ENCODE measurements at places on chromosomes 6 and 20. TPM values are rescaled to one million over a fixed set of nuclear protein-coding genes. Genes with fewer than 3 reads are reported as not detected.

DNA sequence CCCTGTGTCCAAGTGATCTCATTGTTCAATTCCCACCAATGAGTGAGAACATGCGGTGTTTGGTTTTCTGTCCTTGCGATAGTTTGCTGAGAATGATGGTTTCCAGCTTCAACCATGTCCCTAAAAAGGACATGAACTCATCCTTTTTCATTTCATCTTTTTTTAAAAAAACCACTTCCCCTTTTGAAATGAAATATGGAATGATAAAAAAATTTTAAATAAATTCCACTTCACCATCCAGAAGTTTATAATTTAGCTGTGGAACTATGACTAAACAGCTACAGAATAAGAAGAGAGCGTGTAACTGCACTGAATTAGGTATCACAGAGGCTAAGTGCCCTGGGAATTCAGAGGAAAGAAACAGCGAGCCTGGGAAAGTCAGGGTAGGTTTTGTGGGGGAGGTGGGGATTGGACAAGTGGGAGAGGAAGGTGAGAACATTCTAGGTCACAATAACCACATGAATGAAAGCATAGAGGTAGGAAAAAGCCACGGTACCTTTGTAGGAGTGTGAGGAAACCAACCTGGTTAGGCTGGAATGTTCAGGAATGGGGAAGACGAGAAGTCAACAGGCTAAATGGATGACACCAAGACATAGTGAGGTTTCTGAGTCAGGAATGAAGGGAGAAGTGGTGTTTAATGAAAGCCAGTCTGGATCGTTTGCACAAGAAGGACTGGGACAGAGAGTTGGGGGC, 11.0 kb downstream of the TRIM10 start:
- no peak for DNase-seq

The FILIP1 gene
- total RNA-seq = not detected

The PMEPA1 gene
- 21.9 TPM for total RNA-seq

The AFDN gene
- total RNA-seq = 37.1 TPM

DNA sequence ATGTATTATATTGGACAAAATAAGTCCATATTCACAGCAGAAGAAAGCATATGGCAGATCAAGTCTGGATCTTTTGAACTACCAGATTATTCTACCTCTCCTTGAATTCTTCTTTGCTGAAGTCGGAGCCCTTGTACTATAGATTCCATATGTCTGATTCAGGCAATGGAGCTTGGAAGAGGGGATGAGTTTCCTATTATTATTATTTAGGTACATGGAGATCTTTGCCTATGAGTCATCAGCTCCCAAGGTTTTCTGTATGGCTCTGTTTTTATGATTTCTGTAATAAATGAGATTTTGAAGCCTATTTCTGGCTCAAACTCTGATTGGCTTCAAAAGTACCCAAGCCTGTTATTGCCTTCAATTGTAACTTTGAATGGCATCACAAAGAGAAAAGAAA, 72.0 kb downstream of the OPRM1 start:
- peak; percentile 51 for DNase-seq

- no peak for DNase-seq
Measured at GRCh38 chr20:58215116-58215515, 13.3 kb downstream of the ANKRD60 start.

DNA sequence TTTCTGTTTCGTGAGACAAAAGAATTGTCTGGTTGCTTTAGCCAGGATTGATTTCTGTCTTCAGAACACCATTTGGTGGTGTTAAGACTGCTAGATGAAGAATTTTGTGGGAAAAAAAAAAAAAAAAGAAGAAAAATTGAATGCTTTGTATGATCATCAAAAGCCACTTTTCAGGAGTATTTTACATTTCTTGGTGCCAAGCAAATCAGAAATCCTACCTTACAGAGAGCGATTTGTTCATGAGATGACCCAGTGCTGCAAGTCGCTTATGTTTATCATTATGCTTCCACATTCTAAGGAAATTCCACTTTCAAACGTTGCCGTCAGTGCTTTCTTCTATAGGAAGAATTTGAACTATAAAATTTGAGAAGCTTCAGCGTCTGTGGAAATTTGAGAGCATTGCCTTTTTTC, 228.7 kb downstream of the BCKDHB start:
- no peak for DNase-seq

The NKX2-2 gene
- not detected for total RNA-seq

- peak; percentile 74 for DNase-seq
Measured at GRCh38 chr6:42960243-42961019, at the start of gene GNMT. Gene GNMT (plus strand): TSS chr6:42960754. CDS start chr6:42960768, 14 bp downstream.

- peak; percentile 66 for DNase-seq
Measured at GRCh38 chr20:37880726-37881591, 22.0 kb upstream of the VSTM2L start.

DNA sequence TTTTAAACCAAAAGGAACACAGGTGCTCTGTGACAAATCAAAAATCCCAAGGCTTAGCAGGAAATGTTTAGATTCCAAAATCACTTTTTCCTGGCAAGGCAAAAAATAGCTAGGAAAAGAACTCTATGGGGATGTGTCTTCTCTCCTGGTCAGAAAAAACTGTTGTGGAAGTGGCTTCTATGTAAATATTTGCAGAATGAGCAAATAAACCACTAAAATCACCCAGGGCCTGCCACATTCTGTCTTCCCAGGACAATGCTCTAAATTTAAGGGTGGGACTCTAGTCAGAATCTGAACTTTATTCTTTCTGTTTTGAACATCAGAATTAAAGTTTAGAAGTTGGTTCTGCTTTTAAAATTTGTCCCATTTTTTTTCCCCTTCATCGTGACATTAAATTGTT, 29.3 kb downstream of the GCM1 start:
- peak; percentile 82 for DNase-seq

DNA sequence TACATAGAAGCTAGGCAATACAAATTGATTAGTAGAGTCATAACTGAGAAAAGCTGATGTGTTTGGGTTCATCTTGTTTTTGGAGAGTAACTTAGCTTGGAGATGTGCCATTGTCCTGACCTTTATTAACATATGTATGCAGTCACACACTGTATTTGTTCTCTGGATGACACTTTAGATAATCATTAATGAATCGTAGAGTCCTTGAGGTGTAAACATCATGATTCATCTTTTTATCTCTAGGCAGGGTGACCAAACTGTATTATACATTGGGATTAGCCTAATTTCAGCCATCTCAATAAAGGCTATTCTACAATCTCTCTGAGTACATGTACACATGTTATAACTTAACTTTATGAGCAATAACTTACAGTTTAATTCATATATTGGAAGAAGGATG, 3.6 kb upstream of the MTCL3 start:
- no peak for DNase-seq

The ABCF1 gene
- total RNA-seq = 67.3 TPM

DNA sequence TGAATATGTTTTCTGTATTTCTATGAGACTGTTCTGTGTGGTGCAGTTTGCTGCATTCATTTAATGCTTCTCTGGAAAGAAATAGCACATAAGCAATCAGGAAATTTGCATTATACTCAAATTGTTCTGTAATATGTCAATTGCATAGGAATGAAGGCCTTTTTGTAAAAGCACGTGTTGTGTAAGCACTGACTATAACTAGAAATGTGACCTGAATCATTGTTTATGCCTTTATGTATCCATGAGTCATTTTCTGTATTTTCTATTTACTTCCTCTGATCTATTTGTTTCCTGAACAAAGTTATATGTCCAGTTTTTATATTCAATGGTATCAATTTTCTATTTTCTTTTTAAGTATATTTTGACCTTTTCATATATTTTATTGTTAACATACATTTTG, 1455.3 kb downstream of the GRIK2 start:
- peak; percentile 12 for DNase-seq

- peak; percentile 95 for DNase-seq
Measured at GRCh38 chr20:48841875-48842529, 14.2 kb upstream of the PREX1 start.

DNA sequence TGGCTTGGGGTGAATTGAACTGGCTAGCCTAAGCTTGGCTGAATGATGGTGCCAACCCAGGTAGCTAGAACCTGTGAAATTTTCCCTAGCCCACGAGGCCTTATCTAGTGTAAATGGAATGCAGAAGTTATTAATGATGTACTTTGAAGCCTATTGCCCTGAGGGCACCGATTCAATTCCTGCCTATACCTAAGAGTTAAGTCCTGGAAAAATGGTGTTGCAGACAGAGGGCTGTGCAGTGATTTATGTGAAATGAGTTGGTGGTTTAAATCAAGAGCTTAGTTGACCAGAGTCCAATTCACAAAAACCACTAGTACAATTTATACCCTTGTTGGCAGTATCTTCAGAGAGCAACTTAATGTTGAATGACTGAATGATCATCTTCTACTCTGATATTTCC, 373.8 kb upstream of the JAG1 start:
- DNase-seq = peak; percentile 19

DNA sequence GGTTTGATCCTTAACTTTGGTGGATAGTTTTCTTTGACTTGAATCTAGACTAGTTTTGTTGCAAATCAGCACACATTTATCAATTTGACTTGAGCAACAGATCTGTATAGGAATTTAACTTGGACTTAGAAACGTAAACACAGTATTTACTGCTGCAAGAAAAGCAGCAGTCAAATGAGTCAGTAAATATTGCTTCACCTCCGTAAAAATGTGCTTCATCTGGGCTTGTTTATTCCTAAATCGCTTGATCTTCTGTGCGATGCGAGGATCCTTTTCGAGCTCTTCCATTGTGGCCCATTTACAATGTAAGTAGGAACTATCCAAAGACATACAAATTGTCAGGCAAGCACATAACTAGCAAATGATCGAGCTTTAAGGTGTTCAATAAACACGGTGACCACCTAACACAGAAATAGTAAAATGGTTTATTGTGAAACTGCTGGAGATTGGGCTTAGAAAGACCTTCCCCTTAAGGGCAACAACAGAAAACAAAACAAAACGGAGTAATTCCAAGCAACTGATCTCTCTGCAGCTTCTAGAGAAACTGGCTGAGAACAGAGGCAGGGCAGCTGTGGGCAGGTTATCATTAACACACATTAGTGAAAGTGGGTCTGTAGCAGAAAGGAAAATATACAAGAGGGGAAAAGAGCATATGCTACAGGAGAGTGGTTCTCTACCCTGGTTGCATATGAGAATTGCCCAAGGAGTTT, 120.8 kb downstream of the CHD6 start:
- DNase-seq = no peak

GRCh38 chr6:137880746-137881521, 13.9 kb downstream of the TNFAIP3 start:
- DNase-seq = no peak

The KCNQ2 gene
- not detected for total RNA-seq

The FAXC gene
- total RNA-seq = 3.9 TPM

The HDAC2 gene
- total RNA-seq = 55.3 TPM

GRCh38 chr20:2101057-2101864, at the start of gene STK35:
Gene STK35 (plus strand): TSS chr20:2101827. CDS start chr20:2101882, 55 bp downstream.
- DNase-seq = peak; percentile 66

DNA sequence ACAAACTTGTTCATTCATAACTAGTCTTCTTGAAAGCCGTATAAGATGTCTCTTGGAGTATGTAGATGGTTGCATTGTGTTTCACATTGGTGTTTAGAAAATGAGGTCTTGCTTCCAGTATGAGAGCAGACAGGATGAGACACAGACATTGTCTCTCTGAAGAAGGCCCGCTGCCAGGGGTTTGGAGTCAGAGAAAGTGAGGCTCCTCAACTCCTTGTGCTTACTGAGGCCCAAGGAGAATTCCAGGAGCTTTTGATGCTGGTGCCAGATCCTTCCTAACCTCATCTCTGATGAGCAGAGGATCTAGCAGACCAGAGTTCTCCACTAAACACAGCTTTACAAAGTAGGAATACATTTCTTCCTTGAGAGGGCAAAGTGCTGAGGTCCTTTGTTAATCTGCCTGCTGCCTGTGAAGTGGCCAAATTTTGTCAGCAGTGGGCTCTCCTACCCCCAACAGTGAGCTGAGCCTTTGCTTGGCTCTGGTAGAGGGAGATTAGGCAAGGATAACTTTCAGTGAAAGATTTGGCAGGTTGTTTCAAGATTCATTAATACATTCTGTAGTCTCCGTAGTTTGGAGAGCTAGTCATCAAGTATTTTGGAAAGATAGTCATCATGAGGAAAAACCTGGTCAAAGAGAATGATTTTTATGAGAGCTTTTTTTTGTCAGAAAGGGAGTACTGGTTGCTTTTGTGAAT, 9.7 kb downstream of the MAPRE1 start:
- DNase-seq = no peak

DNA sequence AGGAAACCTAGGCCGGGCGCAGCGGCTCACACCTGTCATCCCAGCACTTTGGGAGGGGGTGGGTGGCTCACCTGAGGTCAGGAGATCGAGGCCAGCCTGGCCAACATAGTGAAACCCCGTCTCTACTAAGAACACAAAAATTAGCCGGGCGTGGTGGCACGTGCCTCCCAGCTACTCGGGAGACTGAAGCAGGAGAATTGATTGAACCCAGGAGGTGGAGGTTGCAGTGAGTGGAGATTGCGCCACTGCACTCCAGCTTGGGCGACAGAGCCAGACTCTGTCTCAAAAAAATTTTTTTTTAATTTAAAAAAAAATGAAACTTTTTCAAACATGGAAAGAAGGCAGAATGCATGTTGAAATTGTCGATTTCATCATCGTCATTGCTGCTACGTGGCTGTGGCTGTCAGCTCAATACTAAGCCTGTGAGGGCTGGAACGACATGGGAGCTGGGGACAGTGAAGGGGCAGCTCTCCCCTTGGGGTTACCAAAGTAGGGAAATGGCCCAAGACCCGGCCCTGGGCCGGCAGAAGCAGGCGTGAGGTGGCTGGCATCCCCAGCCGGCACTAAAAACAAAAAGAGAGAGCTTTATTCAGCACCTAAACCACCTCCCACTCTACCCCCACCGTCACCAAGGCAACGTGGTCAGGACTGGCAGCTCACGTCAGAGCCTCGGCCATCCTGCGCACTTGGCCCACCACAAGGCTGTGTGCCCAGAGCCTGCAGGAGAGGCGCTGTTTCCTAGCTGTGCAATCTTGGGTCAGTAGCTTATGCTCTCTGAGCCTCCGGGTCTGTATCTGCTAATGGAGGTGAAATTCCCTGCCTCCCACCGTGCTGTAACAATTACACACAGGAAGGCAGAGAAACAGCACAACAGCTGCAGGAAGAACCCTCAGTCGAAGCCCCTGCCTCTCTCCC, 30.8 kb downstream of the AGPAT4 start:
- no peak for DNase-seq

GRCh38 chr20:3102575-3103368, 18.2 kb upstream of the AVP start:
- DNase-seq = no peak

The SLCO4A1 gene
- total RNA-seq = 162 TPM

DNA sequence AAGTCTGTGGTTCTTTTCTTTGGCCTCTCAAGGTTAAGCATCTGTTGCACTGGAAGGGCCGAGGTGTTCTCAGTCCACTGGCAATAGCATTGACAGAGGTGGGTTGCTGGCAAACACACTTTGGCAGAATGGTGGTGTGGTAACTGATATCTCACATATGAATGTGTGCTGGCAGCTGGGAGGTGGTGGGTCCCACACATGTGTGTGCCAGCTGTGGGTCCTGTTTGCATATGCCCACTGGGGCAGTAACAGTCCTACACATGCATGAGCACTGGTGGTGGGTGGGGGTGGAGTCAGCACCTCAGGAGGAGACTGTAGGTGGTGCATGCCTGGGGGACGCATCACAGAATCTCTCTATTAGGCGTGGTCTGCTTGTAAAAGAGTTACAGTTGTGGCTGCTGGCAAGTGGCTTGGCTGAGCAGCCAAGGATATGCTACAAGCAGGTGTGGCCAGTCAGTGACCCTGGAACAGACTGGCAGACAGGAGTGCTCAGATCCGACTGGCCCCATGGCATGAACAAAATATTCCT, 934.3 kb downstream of the GRIK2 start:
- DNase-seq = peak; percentile 39

The DHX35 gene
- 12.0 TPM for total RNA-seq

GRCh38 chr6:16257999-16258708, 19.8 kb downstream of the GMPR start:
- DNase-seq = peak; percentile 3

The SNAI1 gene
- total RNA-seq = 5.4 TPM

The ZNF318 gene
- total RNA-seq = 8.9 TPM

- DNase-seq = peak; percentile 75
Measured at GRCh38 chr20:47318027-47318585, 38.4 kb downstream of the ZMYND8 start.
